A549 treated with CpdA at 1 μM for 4 hours (cell line): ENCODE measurements at places on chromosomes 11 and 22. TPM values are rescaled to one million over a fixed set of nuclear protein-coding genes. Genes with fewer than 3 reads are reported as not detected.

The FZD4 gene
- total RNA-seq: 1.1 to 1.7 TPM (median 1.3 TPM) in 5 replicates

The ANO1 gene
- total RNA-seq: 1.1 to 2.5 TPM (median 1.4 TPM) in 5 replicates

The NCR3LG1 gene
- total RNA-seq: 1.8 to 3.2 TPM (median 1.9 TPM) in 5 replicates

The DSCAML1 gene
- 0.13 to 0.37 TPM (median 0.29 TPM) in 5 replicates for total RNA-seq

The CCDC87 gene
- 0.51 to 0.89 TPM (median 0.69 TPM) in 5 replicates for total RNA-seq

The P2RY2 gene
- total RNA-seq: 8.1 to 11.0 TPM (median 9.8 TPM) in 5 replicates

The SPINDOC gene
- total RNA-seq: 37.7 to 55.9 TPM (median 51.5 TPM) in 5 replicates

The BATF2 gene
- total RNA-seq: 0.71 to 1.3 TPM (median 1.1 TPM) in 5 replicates

The PVALB gene
- total RNA-seq: not detected in 5 replicates

The ART1 gene
- not detected in 5 replicates for total RNA-seq

The NPAS4 gene
- total RNA-seq: not detected in 5 replicates

The LRRC74B gene
- total RNA-seq: 0.03 TPM in 1 of 5 replicates, not detected in the others

The TRMT2A gene
- 19.5 to 28.3 TPM (median 27.0 TPM) in 5 replicates for total RNA-seq

The SAA1 gene
- total RNA-seq: 0.30 to 0.59 TPM (median 0.39 TPM) in 3 of 5 replicates, not detected in the others

The VPREB1 gene
- total RNA-seq: not detected in 5 replicates

The BRSK2 gene
- 4.3 to 7.7 TPM (median 7.0 TPM) in 5 replicates for total RNA-seq

The OR8G5 gene
- total RNA-seq: not detected in 5 replicates

The SIPA1 gene
- 8.2 to 22.4 TPM (median 21.4 TPM) in 5 replicates for total RNA-seq

The BAIAP2L2 gene
- total RNA-seq: 2.9 to 4.9 TPM (median 4.4 TPM) in 5 replicates

The C11orf68 gene
- total RNA-seq: 45.7 to 71.2 TPM (median 65.8 TPM) in 5 replicates

The FOLH1 gene
- total RNA-seq: not detected in 5 replicates

The RAG2 gene
- total RNA-seq: not detected in 5 replicates

The MUC2 gene
- total RNA-seq: 0.09 to 0.54 TPM (median 0.21 TPM) in 5 replicates
